Stimulated activated CD8-positive, alpha-beta memory T cell treated with anti-CD3 and anti-CD28 coated beads, Interleukin-15, amount 100 ng/mL, for 24 hours (primary cell): ENCODE measurements at places on chromosomes 2 and 18.

DNA sequence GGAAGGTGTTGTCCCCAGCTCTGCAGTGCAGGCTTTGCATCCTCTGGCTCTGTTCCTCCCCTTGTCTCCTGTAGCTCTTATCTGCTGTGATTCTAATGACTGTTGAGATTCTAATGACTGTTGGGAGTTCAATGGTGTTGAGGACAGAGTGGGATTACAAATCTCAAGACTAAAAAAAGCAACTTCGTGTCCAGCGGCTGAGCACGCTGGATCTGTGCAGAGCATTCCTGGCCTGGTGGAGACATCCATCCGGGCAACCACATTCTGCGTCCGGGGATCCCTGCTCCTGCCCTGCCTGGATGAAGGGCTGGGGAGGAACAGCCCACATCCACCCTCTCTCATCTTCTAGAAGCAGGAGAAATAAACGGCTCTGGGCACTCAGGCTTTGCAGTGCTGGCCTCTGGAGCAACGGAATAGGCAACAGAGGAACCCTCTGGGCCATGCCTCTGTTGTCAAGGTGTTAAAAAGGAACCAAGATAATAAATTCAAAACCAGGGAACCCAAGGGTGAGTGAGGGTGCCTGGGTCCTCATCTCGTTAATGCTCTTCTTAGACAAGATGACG, 106.7 kb upstream of the ASB18 start:
- DNase-seq = no peak

- DNase-seq = no peak
Measured at GRCh38 chr2:47437287-47437686, 34.3 kb downstream of the MSH2 start.

- no peak for DNase-seq
Measured at GRCh38 chr2:205712508-205712907, 30.2 kb downstream of the NRP2 start.

DNA sequence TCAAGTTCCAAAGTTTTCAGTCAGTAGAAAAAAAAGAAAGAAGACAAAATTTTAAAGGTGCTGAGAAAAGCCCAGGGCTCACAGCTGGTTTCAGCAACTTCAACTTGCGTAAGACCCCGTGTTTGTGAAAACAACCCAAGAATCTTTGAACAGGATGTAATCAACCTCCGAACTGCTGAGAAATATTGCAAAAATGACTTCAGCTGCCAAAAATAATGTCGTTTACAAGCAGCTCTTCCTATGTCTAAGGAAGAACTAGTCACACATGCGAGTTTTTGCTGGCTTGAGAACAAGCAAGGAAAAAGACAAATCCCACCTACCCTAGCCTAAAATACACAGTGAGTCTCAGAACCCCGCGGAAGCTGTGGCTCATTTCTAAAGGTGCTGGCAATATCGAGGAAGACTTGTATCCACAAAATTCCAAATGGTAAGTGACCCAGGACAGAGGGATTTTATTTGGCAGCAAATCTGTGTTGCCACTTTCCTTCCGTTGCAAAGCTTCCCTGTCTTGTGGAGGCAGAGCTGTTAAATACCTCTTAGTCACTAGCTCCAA, 59.8 kb upstream of the SLC8A1 start:
- no peak for DNase-seq

DNA sequence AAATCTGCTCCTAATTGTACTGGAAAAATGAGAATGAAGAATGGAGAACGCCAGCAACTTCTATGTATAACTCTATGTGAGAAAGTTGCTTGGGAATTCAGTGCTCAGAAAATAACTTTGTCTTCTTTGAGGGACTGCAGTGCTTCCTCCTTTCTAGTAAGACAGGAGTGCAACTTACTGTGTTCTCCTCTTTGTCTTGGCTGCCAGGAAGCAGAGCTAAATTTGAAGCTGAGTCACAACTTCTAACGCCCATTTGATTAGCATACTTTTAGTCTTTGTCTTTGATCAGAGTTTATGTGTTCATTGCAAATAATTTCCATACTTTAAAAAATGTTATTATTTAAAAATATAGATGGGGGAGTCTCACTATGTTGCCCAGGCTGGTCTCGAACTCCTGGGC, 6.6 kb downstream of the ARHGAP25 start:
- DNase-seq = no peak

- no peak for DNase-seq
Measured at GRCh38 chr18:45856531-45856930, 31.1 kb downstream of the SIGLEC15 start.

DNA sequence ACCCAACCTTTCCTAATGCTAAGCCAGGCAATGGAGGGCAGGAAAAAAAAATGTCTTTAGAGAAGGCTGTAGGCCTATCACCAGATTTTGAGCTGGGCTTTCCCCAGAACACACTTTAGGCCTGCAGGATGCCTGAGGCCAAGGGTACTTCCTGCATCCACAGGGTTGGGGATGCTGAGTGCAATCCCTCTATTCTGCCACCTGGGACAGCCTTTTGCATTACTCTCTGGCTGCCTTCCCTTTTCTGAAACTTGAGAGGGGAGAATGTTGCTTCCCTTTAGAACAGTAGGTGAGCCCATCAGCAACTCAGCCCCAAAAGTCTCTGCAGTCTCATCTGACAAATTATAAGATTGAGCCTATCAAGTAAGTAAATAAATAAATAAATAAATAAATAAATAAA, 195.2 kb downstream of the SLC8A1 start:
- no peak for DNase-seq

DNA sequence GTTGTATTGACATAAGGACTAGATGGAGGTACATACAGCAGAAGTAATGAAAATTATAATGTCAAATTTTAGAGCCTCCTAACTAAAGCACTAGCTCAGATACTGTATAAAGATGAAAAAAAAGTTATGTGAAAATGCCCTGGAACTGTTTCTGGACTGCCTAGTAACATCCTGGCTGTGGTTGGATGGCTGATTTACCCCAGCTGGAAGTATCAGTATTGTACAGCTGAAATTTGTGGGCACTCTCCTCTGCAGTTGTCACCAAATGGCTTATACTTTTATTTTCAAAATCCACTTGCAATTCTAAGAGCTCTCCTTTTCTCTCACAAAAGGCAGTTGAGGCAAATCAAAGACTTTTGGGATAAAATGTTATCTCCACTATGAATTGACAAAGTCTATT, 239.2 kb downstream of the RPIA start:
- DNase-seq = no peak

DNA sequence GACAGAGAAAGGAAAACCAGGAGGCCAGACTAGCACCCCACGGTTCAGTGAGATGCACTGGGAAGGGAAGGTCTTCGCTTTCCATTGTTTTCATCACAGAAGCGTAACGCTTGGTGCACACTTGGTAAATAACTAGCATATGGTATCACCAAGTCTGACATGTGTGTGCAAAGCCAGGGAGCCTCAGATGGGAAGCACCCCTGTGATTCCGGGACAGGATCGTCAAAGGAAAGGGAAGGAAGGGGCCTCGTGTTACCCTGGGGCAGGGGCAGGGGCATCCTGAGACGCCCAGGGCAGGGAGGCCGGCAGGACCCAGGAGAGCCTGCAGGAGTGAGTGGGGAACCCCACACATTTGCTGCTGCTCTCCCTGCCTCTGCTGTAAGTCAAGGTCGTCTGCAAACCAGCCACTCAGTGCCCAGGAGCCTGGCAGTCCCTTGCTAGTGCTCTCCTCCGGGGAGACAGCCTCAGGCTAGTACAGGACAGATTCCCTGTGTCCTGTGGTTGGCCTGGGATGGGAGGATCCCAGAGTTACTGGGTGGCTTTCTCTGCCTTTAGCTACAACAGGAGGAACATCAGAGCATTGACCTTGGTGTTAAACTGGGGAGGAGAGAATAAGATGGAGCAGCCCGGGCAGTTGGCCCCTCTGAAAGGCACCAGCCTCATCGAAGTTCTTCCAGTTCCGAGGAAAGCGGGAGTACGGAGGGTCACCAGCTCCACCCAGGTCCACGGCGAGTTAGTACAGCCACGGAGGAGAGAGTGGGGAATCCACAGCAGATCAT, 192.5 kb downstream of the NDUFA10 start:
- no peak for DNase-seq

- no peak for DNase-seq
Measured at GRCh38 chr2:82789851-82790205, 1669.3 kb downstream of the SUCLG1 start.

DNA sequence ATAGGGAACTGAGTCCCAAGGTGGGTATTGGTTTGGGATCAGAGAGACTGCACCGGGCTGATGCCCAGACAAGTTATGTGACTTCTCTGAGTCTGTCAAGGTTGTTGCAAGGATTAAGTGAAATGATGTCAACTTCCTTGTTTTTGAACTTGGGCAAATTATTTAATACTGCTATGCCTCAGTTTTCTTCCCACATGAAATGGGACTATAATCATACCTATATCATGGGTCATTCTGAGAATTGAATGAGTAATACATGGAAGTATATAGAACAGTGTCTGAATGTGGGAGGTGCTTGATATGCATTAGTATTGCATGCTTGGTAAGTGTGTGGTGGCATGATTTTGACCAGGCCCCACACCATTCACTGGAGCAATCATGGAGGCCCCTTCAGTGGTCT, 99.0 kb downstream of the PRKCE start:
- no peak for DNase-seq

GRCh38 chr2:149021271-149021719, 17.2 kb upstream of the LYPD6B start:
- no peak for DNase-seq

DNA sequence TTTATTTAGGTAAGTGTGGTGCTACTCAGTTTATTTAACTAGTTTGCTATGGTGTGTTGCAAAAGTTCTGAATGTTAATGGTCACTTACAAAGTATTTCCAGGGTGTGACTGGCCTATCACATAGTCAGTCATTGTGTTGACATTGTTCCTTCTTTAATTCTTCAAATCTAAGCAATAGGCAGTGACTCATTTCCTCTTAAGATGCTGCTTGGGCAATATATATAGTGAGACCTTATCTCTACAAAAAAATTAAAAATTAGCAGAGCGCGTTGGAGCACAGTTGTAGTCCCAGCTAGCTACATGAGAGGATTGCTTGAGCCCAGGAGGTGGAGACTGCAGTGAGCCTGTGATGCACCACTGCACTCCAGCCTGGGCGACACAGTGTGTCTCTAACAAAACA, 5.8 kb upstream of the CCDC88A start:
- DNase-seq = no peak

GRCh38 chr2:128628206-128628605, 309.5 kb upstream of the HS6ST1 start:
- DNase-seq = no peak

- DNase-seq = no peak
Measured at GRCh38 chr18:9474108-9474982, 968 bp upstream of the RALBP1 start.

GRCh38 chr2:127932199-127932876, 46.6 kb upstream of the AMMECR1L start:
- no peak for DNase-seq

- DNase-seq = no peak
Measured at GRCh38 chr18:9960258-9960904, 46.6 kb downstream of the VAPA start.

- no peak for DNase-seq
Measured at GRCh38 chr2:172962824-172963223, 112.8 kb upstream of the MAP3K20 start.

- no peak for DNase-seq
Measured at GRCh38 chr18:40812981-40813515, 1142.0 kb upstream of the PIK3C3 start.

- DNase-seq = no peak
Measured at GRCh38 chr2:1366546-1367134, 46.6 kb upstream of the TPO start.

DNA sequence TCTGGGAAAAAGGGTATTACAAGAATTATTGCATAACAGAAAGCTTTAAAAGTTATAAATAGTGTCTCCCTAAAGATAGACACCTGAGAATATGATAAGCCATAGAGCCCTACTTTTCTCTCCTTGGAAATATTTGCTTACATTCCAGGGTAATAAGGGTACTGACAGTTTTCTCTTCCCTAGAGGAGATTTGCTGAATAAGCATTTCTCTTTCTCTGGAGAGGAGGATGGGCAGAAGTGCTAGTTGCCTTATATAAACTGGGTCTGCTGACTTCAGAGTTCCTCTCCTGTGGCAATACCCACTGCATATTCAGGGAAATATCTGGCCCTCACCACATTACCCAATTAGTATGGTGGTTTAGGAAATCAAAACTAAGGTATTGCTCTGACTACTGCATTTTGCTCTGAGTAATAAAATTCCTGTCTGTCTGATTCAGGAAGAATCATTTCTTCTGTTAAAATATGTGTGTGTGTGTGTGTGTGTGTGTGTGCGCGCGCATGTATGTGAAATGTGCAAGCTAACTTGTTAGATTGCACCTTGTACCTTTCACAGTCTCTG, 1391.3 kb downstream of the DSC3 start:
- DNase-seq = no peak

DNA sequence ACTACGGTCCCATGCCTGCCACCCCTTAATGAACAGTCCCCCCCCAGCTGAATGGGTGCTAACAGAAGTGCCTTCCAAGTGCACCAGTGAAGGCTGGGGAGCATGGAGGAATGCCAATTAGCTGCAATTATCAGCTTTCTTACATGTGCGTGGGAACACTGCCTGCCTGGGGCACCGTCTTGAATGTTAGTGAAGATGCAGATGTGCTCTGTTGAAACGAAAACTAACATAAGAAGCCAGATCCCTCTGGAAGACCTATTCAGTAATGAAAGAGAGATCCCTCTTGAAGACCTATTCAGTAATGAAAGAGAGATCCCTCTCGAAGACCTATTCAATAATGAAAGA, 154.5 kb downstream of the CLIP4 start:
- DNase-seq = no peak

GRCh38 chr2:105864262-105864661, 119.5 kb downstream of the NCK2 start:
- no peak for DNase-seq
